Neuronal stem cell (in vitro differentiated cells): ENCODE measurements at places on chromosomes 16 and 17.

GRCh38 chr16:68737046-68737729 lies at the start of gene CDH1:
Gene CDH1 (plus strand): TSS chr16:68737292. CDS start chr16:68737416, 124 bp downstream.
- H3K36me3 ChIP-seq: no peaks in the 10 kb centered on the region
- no peaks in the 10 kb centered on the region for H3K4me1 ChIP-seq
- H3K27me3 ChIP-seq: peaks cover 83% of the 10 kb centered on the region
- no peak within 1 kb of the TSS for H3K4me3 ChIP-seq

GRCh38 chr17:2195729-2196128 lies 107.9 kb downstream of the SMG6 start:
- H3K4me1 ChIP-seq: peaks cover 6% of the 10 kb centered on the region
- H3K4me3 ChIP-seq: no peak overlapping the region
- H3K27me3 ChIP-seq: no peaks in the 10 kb centered on the region
- no peak overlapping the region for H3K27ac ChIP-seq
- peaks cover 4% of the 10 kb centered on the region for H3K36me3 ChIP-seq

DNA sequence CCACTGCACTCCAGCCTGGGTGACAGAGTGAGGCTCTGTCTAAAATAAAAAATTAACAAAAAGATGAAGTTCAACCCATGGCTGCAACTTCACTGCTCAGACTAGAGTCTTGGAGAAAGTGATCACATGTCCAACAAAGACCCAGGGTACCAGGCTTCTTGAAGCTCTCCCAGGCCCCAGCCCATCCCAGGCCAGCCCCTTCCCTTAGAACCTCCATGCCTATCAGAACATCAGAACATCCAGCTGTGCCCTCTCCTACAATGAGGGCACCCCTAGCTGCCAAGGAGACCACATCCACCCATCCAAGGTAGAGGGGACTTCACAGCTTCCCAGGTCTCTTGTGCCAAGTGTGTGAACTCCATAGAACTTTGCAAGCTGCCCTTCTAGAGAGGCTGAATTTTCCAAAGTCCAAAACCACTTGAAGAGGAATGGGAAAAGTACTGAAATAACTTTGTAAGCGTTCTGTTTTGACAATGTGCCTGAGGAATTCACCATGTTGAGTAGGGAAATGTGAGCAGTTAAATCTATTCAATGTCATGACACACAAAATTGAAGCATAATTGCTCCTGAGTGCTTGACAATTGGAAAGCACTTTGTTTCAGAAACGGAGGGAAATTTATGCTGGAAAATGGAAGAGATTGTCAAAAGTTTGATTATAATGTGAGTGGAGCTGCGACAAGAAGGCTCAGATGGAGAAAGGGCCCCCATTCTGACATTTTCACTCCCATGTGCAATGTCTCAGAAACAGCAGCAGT lies 230.4 kb downstream of the ZNF423 start:
- DNase-seq: no peak
- H3K36me3 ChIP-seq: peaks cover 56% of the 10 kb centered on the region
- H3K27ac ChIP-seq: no peak overlapping the region

GRCh38 chr16:74264811-74265210 lies 31.8 kb upstream of the PSMD7 start:
- no peak for DNase-seq
- H3K36me3 ChIP-seq: no peaks in the 10 kb centered on the region
- H3K27ac ChIP-seq: no peak overlapping the region
- no peaks in the 10 kb centered on the region for H3K4me1 ChIP-seq

DNA sequence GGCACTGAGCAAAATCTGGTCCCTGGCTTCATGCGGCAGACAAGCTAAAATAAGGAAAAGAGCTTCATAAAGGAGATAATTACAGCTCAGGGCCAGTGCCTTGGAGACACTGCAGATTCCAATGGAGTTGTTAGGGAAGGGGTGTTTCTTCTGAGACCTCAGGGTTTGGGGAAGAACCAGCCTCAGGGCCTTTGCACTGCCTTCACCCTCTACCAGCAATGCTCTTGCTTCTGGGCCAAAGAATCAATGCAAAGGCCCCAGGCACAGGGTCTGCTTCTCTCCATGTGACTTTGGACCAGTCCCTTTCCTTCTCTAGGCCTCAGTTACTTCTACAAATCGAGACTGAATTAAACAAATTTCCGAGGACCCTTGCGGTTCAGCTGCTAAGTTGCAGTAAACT lies 36.2 kb upstream of the GAN start:
- H3K4me3 ChIP-seq: no peak overlapping the region
- no peaks in the 10 kb centered on the region for H3K27me3 ChIP-seq
- no peak for DNase-seq

GRCh38 chr16:78791011-78791410 lies 691.6 kb downstream of the WWOX start:
- H3K4me1 ChIP-seq: no peaks in the 10 kb centered on the region
- no peaks in the 10 kb centered on the region for H3K36me3 ChIP-seq
- no peak overlapping the region for H3K4me3 ChIP-seq
- DNase-seq: no peak
- no peaks in the 10 kb centered on the region for H3K27me3 ChIP-seq

DNA sequence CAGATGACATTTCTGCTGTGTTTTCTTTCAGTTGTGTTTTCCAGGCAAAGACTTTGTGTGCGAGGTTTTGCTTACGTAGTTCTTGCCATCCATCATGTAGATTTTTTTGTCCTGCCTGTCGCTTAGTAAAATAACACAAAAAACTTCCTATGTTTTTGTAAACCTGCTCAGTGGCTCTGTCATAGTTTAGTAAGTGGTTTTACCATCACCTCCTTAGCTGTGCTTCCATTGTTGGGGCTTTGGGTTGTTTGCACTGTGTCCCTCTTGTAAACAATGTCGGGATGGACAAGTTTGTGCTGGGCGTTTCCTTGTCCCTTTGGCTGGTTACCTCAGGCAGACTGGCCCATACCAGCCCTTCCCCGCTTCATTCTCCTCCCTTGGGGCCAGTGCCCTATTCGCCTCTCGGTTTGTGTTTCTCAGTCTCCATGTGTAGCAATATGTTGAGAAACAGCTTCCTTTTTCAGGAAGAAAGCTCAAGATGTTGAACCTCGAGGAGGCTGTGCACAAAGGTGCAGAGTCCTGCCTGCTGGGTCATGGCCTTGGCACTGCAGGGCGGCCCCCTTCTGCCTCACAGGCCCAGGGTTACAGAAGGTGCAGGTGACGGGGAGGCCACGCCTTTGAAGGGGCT lies 74.6 kb downstream of the KSR1 start:
- H3K4me1 ChIP-seq: peaks cover 17% of the 10 kb centered on the region
- no peak for DNase-seq
- H3K4me3 ChIP-seq: no peak overlapping the region
- no peak overlapping the region for H3K27ac ChIP-seq
- no peaks in the 10 kb centered on the region for H3K27me3 ChIP-seq
- no peaks in the 10 kb centered on the region for H3K36me3 ChIP-seq

- H3K27me3 ChIP-seq: no peaks in the 10 kb centered on the region
- peaks cover 21% of the 10 kb centered on the region for H3K36me3 ChIP-seq
- H3K4me1 ChIP-seq: peaks cover 9% of the 10 kb centered on the region
- no peak for DNase-seq
Observed at GRCh38 chr17:47819475-47819874, 2.1 kb downstream of the OSBPL7 start.

DNA sequence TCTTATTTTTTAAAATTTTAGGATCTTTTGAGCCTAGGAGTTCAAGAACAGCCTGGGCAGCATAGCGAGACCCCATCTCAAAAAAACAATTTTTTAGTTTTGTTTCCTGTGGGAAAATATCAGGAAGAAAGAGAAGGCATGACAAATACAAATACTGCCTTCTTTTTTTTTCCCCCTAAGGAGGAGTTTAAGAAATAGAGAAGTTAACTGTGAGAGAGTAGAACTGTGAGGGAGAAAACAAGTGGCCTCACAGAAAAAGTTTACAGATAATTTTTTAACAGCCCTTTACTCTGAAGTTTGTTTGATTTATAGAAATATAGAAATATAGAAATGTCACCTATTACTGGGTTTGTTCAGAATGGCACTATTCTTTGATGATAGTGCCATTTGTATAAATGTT lies 21.1 kb downstream of the TTYH2 start:
- no peaks in the 10 kb centered on the region for H3K36me3 ChIP-seq
- H3K27ac ChIP-seq: no peak overlapping the region
- no peaks in the 10 kb centered on the region for H3K27me3 ChIP-seq

GRCh38 chr17:65876985-65877384 lies 314.9 kb downstream of the CEP112 start:
- no peak overlapping the region for H3K27ac ChIP-seq
- no peaks in the 10 kb centered on the region for H3K27me3 ChIP-seq
- H3K4me3 ChIP-seq: no peak overlapping the region
- DNase-seq: no peak

- peaks cover 40% of the 10 kb centered on the region for H3K4me1 ChIP-seq
- H3K27ac ChIP-seq: peak overlapping the region; percentile 86
- H3K27me3 ChIP-seq: no peaks in the 10 kb centered on the region
Observed at GRCh38 chr17:79951361-79952264, 84.1 kb downstream of the TBC1D16 start.

- H3K27me3 ChIP-seq: peaks cover 21% of the 10 kb centered on the region
- H3K4me3 ChIP-seq: peak overlapping the region; percentile 69
- DNase-seq: no peak
- H3K4me1 ChIP-seq: peaks cover 8% of the 10 kb centered on the region
Observed at GRCh38 chr16:88535191-88535856, 34.9 kb upstream of the ZC3H18 start.

DNA sequence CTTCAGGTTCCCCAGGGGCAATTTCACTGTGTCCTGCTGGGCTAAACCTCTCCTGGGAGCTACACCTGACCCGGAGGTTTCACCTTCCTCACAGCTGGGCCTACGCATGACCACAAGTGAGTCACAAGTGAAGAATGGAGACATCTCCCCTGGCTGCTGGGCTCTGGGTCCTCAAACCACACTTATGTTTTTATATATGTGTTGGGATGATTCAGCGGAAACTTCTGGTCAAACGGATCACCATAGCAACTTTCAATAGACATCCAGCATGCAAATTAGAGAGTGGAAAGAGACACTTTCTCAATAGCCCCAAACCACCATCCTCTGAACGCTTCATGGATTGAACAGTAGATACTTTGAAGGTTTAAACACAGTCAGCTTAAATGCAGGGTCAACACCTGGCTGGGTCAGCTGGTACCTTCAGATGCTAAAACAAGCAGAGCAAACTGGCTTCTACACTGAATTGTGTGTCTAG lies 28.0 kb upstream of the MAF start:
- H3K36me3 ChIP-seq: no peaks in the 10 kb centered on the region
- H3K27me3 ChIP-seq: peaks cover 3% of the 10 kb centered on the region
- H3K27ac ChIP-seq: no peak overlapping the region
